Glutamatergic neuron (in vitro differentiated cells): ENCODE measurements at places on chromosomes 3 and 15.

GRCh38 chr3:8629151-8630021 is 15.2 kb downstream of the SSUH2 start:
- no peak for DNase-seq
- no peaks in the 10 kb centered on the region for H3K4me1 ChIP-seq
- no peak overlapping the region for H3K4me3 ChIP-seq
- no peak overlapping the region for H3K27ac ChIP-seq
- H3K27me3 ChIP-seq, result no peaks in the 10 kb centered on the region

GRCh38 chr15:39075311-39075710 is 505.6 kb upstream of the THBS1 start:
- H3K36me3 ChIP-seq, result no peaks in the 10 kb centered on the region
- no peak overlapping the region for H3K4me3 ChIP-seq
- no peaks in the 10 kb centered on the region for H3K4me1 ChIP-seq
- H3K27ac ChIP-seq, result no peak overlapping the region
- no peaks in the 10 kb centered on the region for H3K27me3 ChIP-seq

- no peak overlapping the region for H3K27ac ChIP-seq
- no peak for DNase-seq
- no peak overlapping the region for H3K4me3 ChIP-seq
- H3K36me3 ChIP-seq, result no peaks in the 10 kb centered on the region
- no peaks in the 10 kb centered on the region for H3K27me3 ChIP-seq
Measured at GRCh38 chr3:60316121-60316797, 935.0 kb downstream of the FHIT start.

DNA sequence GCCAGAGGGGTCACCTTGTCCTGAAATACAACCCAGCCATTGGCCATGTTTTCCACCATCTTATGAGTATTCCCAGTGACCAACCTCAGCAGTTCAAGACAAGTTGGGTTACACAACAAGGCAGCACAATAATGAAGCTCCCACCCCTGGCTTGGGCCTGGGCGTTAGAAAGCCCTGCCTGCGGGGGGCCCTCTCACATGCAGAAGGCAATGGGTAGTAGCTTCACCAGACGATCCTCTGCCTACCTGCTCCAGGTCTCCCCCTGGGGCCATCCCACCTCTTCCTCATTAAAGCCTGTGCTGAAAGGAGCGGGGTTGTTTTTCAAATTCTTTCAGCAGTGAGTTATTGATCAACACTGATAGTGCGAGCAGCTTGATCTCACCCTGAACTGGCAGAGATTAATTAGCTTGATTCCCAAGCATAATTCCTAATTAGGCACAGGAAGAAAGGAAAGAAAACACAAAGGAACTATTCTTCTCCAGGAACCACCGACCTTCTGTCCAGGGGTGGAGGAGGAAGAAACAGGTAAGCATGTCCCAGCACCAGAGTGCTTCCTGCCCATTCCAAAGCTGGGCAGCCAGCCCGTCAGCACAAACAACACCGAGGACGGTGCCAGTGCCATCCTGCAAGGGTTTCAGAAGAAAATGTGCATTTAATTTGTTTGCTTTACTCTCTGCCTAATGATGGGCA is 79.7 kb upstream of the CGNL1 start:
- no peak overlapping the region for H3K4me3 ChIP-seq
- H3K36me3 ChIP-seq, result no peaks in the 10 kb centered on the region
- H3K27ac ChIP-seq, result no peak overlapping the region
- peaks cover 5% of the 10 kb centered on the region for H3K27me3 ChIP-seq
- peaks cover 3% of the 10 kb centered on the region for H3K4me1 ChIP-seq
- no peak for DNase-seq

DNA sequence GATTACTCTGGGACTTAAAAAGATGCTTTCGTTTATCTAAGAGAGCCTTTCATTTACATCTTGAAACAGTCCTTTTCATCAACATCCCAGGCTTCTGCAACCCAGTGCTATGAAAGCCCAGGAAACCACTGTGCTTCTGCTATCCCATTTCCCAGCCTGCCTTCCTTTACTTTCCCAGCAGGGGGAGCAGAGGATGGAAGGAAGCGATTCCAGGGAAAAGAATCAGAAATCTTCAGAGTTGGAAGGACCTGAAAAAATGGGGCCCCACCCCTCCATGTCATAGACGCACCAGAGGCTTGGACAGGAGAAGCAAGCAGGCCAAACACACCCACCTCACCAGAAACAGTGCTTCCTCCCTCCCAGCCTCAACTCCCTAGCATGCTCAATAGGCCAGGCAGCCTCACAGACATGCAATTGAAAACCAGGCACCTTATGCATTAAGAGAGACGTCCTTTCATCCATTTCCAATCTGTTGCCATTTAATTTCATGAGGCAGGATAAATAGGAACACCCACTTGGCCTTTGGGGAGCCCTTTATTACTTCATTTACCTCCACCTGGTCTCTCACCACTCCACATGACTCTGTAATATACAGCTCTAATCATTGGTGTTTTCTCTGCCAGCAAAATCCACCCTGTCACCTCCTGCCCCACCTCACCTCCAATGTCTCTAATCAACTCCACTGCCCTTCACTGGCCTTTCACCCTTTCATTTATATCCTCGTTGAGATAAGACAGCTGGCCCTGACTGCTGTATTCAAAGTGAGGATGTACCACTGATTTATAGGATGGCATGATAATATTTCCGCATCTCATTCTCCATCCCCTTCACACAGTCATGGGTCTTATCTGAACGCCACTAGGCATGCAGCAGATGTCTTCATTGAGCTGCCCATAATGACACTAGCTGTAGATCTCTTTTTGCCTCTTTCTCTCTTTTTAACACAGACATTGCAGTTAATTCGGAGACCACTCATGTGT is 583.9 kb downstream of the NTRK3 start:
- H3K27ac ChIP-seq, result no peak overlapping the region
- no peak overlapping the region for H3K4me3 ChIP-seq
- peaks cover 2% of the 10 kb centered on the region for H3K27me3 ChIP-seq
- DNase-seq, result peak; percentile 69
- H3K36me3 ChIP-seq, result peaks cover 40% of the 10 kb centered on the region

DNA sequence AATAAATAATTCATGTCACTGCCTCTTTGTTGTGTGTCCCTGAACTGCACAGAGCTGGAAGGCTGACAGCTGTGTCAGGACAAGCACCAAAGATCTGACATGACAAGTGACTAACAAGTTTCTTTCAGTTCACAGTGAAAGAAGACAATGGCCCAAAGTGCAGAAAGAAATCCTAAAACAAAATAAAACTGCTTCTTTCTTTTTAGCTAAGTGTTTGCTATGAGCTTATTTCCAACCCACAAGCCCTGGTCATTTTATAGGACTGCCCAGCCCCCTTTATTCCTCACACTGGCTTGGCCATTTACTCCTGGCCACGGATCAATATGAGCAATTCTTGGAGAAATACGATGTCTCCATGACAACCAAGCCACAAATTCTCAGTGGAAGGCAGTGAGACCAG is 238.5 kb downstream of the WDR72 start:
- no peak overlapping the region for H3K27ac ChIP-seq
- peak; percentile 29 for DNase-seq
- H3K4me3 ChIP-seq, result no peak overlapping the region
- H3K4me1 ChIP-seq, result peaks cover 10% of the 10 kb centered on the region

DNA sequence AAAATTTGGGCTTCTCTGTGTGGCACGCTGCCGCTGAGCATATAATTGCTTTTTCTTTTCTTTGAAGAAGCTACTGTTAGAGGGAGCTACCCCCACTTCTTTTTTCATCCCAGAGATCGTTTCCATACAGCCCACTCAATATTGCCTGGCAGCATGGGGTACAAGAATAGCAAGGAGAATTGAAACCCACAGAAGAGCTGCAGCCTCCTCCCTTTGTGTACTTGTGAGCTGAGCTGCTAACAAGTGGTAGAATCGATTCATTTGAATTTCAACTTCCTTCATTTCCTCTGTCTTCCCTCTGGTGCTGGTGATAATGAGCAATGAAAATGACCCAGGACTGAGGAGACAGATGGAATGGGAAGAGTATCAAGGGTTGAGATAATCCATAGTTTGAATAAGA is 64.9 kb downstream of the LRRC3B start:
- peaks cover 4% of the 10 kb centered on the region for H3K27me3 ChIP-seq
- no peaks in the 10 kb centered on the region for H3K4me1 ChIP-seq
- peaks cover 5% of the 10 kb centered on the region for H3K36me3 ChIP-seq
- H3K27ac ChIP-seq, result no peak overlapping the region

DNA sequence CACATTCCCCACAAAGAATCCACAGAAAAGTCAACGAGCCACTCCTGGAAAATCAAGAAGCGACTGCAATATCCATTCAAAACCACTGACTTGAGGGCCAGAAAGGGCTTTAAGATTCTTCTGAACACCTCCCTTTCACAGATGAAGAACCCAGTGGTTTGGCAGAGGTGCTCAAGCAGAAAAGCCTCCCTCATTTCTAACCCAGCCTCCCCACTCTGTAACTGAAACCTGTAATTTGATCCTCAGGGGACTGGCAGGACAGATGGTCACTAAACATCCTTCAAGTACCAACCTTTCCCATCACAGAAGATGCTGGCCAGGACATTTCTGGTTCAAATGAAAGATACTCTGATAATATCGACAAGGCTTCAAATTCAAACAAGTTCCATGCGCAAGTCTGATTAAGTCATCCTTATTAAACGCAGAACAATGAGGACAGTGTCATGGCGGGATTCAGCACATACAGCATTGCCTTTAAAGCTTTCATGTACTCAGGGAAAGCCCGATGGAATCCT is 5.5 kb downstream of the SEMA5B start:
- H3K4me1 ChIP-seq, result peaks cover 45% of the 10 kb centered on the region
- no peaks in the 10 kb centered on the region for H3K36me3 ChIP-seq
- peak overlapping the region; percentile 64 for H3K4me3 ChIP-seq
- peak overlapping the region; percentile 15 for H3K27ac ChIP-seq
- H3K27me3 ChIP-seq, result peaks cover 9% of the 10 kb centered on the region

- no peak overlapping the region for H3K27ac ChIP-seq
- peaks cover 1% of the 10 kb centered on the region for H3K4me1 ChIP-seq
- no peak overlapping the region for H3K4me3 ChIP-seq
- H3K27me3 ChIP-seq, result peaks cover 2% of the 10 kb centered on the region
- no peak for DNase-seq
- H3K36me3 ChIP-seq, result no peaks in the 10 kb centered on the region
Measured at GRCh38 chr3:137948400-137949072, 61.4 kb upstream of the CLDN18 start.

DNA sequence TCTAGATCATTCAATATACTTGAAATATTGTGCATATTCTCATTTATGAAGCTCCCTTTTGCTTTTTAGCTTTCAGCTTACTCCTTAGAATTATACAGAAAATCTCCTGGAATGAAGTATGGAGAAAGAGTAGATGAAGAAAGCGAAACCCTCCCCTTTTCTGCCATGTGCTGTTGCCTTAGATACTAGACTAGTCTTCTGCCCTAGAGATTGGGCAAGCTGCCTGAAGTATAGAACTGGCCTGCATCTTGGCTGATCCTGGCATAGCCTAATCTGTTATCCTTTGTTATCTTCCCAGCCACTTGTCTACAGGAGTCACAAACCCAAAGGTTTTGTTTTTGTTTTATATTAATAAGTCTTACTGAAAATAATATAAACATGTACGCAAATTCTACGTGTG is 138.8 kb downstream of the RBPMS2 start:
- H3K27me3 ChIP-seq, result no peaks in the 10 kb centered on the region
- DNase-seq, result no peak
- no peak overlapping the region for H3K4me3 ChIP-seq
- H3K27ac ChIP-seq, result peak overlapping the region; percentile 2
- H3K4me1 ChIP-seq, result peaks cover 26% of the 10 kb centered on the region
- peaks cover 4% of the 10 kb centered on the region for H3K36me3 ChIP-seq

DNA sequence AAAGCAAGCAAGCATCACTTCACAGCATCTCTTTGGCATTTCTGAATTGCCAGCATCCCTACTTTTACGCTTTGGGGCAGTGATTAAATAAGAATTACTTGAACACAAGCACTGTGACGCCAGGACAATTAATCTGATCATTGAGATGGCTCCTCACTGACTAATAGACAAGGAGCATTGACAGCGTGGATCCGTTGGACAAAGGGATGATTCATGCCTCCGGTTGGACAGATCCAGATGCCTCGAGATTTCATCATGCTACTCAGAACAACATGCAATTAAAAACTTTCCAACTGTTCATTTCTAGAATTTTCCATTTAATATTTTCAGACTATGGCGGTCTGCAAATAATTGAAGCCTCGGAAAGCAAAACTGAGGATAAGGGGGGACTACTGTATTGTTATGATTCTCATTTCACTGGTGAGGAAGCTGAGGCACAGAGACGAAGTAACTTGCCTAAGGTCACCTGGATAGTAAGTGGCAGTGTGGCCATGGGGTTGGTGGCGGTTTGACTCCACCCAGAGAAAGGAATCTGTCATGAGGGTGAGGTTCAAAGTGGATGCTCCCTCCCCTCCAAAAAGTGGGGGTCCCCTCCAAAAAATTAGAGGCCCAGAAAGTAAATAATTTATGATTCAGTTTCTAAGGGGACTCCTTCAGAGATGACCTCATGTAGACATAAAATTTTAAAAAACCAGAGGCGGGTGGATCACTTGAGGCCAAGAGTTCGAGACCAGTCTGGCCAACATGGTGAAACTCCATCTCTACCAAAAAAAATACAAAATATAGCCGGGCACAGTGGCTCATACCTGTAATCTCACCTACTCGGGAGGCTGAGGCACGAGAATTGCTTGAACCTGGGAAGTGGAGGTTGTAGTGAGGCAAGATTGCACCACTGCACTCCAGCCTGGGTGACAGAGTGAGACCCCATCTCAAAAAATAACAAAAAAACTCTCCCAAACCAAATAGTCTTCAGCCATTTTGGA is 12.3 kb upstream of the PGPEP1L start:
- no peak for DNase-seq
- peaks cover 3% of the 10 kb centered on the region for H3K27me3 ChIP-seq
- H3K27ac ChIP-seq, result no peak overlapping the region

- no peaks in the 10 kb centered on the region for H3K27me3 ChIP-seq
- no peak overlapping the region for H3K27ac ChIP-seq
- no peak overlapping the region for H3K4me3 ChIP-seq
- H3K36me3 ChIP-seq, result no peaks in the 10 kb centered on the region
- no peak for DNase-seq
Measured at GRCh38 chr15:60710656-60711055, 231.7 kb upstream of the ICE2 start.

DNA sequence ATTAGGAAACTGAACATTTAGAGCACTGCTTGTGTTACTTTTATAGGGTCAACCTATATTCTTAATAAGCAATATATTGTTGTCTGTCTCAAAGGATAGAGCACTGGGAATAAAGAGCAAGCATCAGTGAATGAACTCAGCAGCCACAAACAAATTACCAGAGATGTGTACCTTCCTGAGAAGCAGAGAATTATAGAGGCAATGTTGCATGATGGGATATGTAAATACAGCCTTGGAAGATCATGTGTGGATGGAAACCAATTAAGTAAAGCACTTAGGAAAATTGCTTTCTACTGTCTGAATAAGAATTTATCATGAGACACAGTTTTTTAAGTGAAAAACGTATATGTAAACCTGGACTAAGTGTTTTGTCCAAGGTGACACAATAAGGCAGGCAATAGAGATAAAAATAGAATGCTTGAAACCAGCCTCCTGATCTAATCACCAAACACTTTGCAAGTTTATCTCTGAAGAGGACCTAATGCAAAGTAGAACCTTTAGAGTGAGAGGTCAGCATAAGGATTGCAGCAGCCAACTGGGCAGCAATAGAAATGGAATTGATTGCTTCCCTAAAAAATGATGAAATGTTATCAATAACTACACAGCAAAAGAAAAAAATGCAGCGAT is 848.0 kb downstream of the TUSC7 start:
- no peaks in the 10 kb centered on the region for H3K27me3 ChIP-seq
- no peak for DNase-seq
- H3K27ac ChIP-seq, result no peak overlapping the region
- H3K4me1 ChIP-seq, result peaks cover 7% of the 10 kb centered on the region

- no peaks in the 10 kb centered on the region for H3K4me1 ChIP-seq
- no peak for DNase-seq
- no peak overlapping the region for H3K27ac ChIP-seq
- peaks cover 11% of the 10 kb centered on the region for H3K36me3 ChIP-seq
- H3K27me3 ChIP-seq, result peaks cover 3% of the 10 kb centered on the region
Measured at GRCh38 chr3:12187448-12188327, 29.0 kb upstream of the TIMP4 start.
